ENCODE measurements at places on chromosomes 6 and 20.

- no peak for DNase-seq
Observed at GRCh38 chr6:129667034-129667433, 42.9 kb downstream of the ARHGAP18 start.

GRCh38 chr6:3788408-3789017, 37.0 kb upstream of the PXDC1 start:
- no peak for DNase-seq

DNA sequence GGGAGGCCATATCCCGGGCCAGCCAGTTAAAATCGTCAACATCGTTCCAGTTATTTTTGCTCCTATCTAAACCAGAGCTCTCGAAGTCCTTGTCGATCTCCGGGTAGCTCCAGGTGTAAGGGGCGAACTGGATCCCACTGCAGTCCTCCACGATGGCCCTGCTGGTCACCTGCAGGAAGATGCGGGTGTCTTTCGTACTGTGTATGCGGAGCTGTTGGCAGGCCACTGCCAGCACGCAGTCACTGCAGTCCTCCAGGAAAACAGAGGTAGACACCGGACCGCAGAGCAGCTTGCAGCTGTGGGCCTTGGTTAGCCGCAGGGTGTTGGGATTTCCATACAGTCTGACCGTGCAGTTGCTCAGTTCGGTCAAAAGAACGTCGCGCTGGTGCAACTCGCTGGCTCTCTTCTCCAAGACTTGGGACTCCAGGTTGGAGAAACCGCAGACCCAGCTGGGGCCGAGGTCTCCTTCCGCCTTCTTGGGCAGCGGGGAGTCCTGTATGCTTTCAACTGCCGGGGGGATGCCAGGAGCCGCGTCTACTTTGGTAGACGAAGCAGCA, 742 bp downstream of the TBCC start:
- peak; percentile 31 for DNase-seq

DNA sequence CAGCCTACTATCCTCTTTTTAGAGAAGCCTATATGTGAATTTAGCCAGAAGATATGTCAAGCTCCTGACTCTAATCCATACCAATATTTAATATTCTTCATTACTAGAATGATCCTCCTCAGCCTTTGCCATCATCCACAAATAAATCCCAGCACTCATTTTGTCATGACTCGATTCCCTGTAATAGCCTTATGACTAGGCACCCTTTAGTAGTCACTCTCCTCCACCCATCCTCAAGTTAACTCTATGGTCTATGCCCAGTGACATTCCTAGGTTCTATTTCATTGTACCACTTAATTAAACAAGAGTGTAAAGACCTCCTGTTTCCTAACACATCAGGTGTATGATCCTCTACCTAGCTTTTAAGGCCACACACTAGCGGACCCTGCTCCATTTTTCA, 450.4 kb upstream of the CITED2 start:
- DNase-seq, result no peak

DNA sequence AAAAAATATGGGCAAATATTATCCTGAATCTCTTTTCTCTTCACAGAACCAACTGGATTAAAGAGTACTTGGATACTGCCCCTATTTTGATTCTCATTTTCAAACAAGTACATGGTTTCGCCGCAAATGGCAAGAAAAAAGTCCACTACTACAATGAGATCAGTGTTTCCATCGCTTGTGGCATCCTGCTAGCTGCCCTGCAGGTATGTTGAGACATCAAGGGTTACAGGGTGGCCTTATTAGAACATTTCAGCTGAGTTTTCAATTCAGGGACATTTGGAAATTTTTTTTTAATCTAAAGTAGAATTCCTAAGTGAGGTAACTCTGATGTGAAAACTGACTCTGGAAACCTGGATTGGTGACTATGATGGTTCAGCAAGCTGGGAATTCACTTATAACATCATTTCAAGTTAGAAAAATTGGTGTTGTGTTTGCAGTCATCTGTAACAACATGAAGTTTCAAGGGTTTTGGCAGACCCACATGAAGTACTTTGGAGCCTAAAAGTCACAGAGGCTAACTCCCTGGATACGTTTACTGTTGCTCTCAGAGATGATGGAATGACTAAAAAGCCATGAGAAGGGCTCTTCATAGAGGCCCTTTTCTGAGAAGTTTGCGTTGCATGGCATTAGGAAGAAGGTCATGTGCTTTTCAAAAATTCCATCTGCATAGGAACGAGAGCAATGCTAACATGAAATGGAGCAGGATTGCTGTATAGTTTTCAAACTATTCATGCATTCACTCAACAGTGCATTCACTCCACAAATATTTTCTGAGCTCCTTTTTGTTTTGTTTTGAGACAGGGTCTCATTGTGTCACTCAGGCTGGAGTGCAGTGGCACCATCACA, 25.5 kb downstream of the IYD start:
- no peak for DNase-seq

DNA sequence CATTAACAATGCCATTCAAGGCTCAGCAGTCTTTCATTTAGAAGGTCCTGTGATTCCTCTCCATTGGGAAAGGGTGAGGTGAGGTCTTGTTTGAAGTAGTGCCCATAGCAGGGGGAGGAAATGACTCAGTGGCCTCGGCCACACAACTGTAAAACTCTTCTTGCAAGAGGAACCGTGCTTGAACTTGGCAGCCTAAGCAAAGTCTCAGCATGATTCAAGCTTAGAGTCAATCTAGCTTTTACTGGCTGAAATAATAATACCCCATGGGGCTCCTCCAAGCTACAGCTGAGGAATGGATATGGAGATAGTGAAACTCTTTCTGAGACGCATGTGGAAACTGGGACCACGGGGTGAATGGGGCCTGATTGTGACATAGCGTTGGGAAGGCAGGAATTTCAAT, 428.2 kb downstream of the BMP2 start:
- no peak for DNase-seq
